ENCODE measurements at places on chromosomes 6 and 20. TPM values are rescaled to one million over a fixed set of nuclear protein-coding genes. Genes with fewer than 3 reads are reported as not detected.

The BCAS1 gene
- total RNA-seq = under 0.01 TPM

The RUNX2 gene
- total RNA-seq = 13.1 TPM

The ERMARD gene
- total RNA-seq = 9.1 TPM

The ANKRD66 gene
- not detected for total RNA-seq

The PSMB9 gene
- total RNA-seq = 20.5 TPM

The HLA-DRB1 gene
- total RNA-seq = not detected

The HLA-DMB gene
- 4.2 TPM for total RNA-seq

The EPPIN gene
- total RNA-seq = not detected

The FABP7 gene
- total RNA-seq = not detected

GRCh38 chr6:136790411-136791295 lies 1.6 kb downstream of the MAP3K5 start:
- no peak for DNase-seq

GRCh38 chr20:57308451-57309271 lies 20.9 kb upstream of the SPO11 start:
- no peak for DNase-seq

DNA sequence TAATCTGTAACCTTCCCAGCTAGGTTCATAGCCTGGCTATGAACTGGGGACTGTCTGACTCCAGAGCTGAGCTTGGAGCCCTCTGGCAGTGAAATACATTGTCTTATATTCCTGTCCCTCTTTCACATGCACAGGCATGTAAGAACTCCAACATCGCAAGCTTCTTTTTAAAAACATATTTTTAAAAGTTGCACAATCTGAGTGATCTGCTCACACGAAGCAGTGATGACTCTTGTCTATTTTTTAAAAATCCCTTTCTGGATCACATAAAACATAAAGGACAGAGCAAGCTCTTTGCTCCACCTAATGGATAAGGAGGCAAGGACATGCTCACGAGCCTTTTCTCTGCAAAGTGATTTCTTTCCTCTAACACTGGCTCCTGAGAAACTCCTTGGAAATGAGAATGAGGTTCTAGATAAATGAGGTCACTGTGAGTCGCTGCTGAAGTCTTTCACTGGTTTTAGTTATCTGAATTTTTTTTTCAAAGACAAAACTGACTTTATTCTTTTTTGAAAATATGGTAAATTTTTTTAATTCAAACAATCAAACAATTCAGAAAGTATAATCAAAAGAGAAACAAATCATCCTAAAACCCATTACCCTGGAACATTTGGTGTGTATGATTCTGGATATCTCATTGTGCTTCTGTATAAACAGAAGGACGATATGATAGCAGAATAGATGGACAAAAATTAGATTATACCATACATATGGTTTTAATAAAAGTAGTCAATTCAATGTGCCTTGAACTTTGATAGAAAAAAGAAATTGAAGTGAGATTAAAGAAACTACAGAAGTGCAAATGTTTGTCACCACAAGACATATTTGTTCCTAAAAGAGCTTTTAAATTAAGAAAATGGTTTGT lies 30.8 kb downstream of the IL20RA start:
- no peak for DNase-seq

DNA sequence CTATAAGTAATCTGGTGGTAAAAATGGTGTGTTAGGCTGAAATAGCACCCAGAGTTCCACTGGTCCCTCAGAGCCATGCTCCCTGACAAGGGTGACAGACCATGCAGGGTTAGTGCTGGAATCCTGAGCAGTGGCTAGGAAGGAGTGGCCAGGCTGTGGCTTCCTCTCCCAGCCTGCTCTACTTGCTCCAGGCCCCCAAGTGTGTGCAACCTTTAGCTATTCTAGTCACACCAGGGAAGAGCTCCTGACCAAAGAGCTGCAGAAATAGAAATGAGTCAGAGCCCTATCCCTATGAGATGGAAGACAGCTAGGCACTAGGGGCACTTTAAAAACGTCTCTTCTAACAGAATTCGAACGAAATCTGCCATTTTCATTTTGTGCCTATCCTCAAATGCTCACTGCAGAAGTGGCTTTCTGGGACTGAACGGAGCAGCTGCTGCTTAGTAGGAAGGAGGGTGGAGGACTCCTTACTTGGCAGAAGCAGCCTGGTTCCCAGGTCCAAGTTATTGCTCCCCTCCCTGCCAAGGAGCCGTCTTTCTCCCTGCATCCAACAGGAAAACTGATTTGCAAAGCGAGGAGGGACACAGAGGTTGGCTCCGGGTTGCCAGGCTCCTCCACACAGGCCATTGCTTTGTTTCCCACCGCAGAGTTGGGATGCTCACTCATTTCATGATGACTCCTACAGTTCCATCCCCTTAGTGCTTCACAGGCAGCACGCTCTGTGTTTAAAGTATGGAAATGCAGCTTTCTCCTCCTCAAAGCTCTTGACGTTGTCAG lies 754.5 kb downstream of the C6orf118 start:
- no peak for DNase-seq

GRCh38 chr6:79656134-79656533 lies 25.0 kb downstream of the SH3BGRL2 start:
- DNase-seq = no peak

DNA sequence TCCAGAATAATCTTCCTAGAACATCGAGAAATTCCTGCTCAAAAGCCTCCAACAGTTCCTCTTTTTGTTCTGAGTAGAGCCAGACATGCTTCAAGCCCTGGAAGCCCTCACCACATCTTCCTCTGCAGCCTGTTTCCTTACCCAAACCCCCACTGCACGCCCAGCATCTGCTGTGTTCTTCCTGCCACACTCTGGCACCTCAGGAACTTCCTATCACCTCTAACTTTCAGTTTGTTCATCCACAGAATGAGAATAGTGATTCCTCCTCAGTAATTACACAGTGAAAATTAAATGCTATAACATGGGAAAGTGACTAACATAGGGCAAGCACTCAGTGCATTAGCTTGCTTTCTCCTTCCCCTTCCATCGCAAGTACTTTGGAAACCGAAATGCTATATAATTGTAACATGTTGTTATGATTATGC lies 26.3 kb downstream of the C6orf89 start:
- no peak for DNase-seq

DNA sequence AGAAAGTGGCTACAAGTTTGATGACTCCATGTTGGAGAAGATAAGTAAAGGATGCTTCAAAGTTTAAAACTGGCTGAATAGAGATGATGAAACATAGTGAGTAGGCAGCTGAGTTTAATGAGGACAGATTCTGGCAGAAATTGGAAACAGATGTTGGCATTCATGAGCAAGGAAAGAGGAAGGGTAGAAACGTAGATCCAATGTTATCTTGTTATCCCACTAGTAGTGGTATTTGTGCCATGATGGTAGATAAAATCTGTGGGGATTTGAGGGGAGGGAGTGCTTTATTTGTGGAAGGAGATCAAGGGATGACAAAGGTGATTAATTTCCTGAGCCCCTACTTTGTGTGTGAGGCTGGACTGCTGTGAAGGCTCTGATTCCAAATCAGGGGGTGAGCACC lies 69.5 kb downstream of the MRAP2 start:
- no peak for DNase-seq

DNA sequence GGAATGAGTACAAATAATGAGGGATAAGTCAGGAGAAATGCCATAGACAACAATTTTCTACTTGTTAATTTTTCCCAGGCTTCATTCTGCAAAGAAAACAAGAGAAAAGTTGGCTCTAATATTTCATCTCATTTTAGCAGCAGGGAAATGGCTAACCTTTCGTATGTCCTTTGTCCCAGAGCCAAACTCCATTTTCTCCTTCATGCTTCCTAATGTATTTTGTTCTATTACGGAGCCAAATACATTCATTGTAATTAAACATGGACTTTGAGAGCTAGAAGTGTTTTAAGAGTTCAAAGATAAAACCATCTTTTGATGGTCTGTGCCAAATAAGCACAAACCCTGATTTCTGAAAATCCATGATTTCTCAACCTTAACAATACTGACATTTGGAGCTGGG lies 136.9 kb downstream of the PTCHD4 start:
- no peak for DNase-seq

- DNase-seq = no peak
Measured at GRCh38 chr6:45699663-45700062, 316.0 kb downstream of the CLIC5 start.

- no peak for DNase-seq
Measured at GRCh38 chr6:30325873-30326525, 728 bp upstream of the TRIM39 start.

- no peak for DNase-seq
Measured at GRCh38 chr6:89204096-89204495, 13.1 kb downstream of the GABRR1 start.

DNA sequence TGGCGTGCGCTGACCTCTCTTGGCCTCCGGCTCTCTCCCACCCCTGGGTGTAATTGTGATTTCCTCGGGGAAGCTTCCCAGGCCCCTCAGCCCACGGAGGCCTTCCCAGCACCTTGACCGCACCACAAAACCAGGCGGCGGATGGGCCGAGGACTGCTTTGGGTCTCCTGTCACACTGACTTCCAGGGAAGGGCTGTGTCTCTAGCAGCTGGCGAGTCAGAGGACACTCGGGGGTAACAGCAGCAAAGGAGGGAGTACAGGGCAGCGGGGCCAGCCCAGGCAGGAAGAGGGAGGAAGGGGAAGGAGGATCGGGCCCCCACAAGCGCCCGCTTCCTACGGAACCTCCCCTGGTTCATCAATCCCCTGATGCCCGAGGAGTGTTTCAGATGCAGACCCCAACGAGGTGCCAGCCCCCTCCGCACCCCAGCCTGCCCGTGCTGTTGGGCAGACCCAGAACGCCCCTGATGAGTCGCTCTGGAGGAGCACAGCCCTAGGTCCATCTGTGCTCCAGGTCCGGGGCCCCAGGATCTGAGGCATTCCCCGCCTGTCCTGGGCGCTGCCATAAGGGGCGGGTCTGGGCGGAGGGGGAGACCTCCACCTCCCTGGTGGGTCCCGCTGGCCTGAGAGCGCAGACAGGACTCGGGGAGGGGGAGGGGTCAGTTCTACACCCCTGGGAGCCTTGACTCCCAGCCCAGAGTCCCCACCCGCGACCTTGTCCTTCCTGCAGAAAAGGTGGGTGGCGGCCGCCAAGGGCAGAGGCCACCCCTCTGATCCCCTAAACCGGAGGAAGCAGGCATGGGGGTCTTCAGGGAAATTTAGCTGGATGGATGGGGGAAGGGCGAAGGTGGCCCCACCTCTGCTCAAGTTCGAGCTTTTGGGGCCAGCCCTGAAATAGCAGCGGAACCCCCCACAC lies 956 bp downstream of the CHRNA4 start:
- DNase-seq = no peak

DNA sequence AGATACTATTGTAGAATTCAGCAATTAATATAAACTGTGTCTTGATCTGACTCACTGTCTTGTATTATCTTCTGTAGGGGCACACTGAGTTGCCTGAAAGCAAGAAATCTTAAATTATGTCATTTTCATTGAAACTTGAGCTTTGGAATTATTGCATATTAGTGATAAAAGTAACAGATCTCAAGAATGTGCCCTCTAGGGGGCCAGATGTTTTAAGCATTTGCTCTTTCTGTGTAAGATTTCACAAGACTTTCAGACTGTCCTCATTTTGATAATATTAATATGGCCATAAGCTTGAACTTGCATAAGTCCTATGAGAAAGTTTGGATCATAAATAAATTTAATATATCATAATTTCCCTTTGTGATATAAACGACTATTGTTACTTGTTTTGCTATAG lies 55.5 kb upstream of the MYO6 start:
- DNase-seq = no peak

GRCh38 chr6:11767458-11767857 lies 11.1 kb downstream of the ADTRP start:
- DNase-seq = no peak

DNA sequence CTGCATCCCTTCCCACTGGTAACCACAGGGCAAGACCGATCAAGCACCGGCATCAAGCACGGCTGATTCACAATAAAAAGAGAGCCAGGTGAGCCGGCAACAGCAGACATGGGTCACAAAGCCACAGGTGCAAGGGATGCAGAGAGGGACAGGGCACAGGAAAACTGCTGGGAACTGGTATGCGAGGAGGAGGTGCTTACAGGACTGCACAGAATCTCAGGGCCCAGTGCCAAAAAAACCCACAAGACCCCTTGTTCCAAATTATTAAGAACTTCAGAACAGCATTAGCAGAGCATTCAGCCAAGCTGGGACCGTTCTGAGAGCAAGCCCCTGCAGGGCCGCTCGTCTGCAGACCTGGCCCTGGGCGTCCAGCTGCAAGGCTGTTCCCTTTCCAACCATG lies 35.4 kb downstream of the BFSP1 start:
- DNase-seq = no peak

DNA sequence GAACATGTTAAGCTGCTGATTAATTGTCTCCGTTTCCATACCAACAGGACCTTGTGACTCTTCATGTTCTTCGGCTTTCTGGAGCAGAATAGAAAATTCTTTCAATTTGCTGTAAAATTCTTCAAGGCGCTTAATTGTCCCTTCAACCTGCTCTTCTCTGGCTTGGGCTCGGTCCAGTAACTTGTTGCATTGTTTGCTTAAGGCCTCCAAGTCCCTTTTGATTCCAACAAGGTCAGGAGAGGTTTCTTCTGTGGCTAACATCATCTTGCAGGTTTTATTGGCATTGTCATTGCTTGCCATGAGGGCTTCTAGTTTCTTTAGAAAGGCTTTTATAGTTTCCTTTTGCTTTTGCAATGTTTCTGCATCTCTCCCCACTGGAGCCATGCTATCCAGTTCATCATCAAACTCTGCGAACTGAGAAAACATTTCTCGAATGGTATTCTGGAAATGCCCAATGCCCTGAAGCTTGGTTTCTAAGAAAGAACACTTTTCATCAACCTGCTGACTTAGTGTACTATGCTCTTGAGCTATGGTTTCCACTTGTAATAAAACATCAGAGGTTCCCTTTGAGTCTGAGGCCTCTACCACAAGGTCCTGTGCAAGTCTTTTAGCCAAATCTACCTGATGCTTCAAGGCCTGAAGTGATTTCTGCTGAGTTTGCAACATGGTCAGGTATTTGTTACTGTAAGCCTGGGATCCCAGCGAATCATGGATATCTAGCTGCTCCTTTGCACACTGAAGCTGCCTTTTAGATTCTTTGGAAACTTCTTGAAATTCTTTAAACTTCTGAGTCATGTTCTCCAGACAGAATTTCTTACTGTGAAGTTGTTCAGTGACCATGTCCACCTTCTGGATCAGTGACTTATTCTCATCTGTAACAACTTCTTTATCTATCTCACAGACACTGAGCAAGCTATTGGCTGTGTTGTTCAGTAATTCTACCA lies 90.2 kb downstream of the DST start:
- DNase-seq = peak; percentile 94

GRCh38 chr6:135305684-135306083 lies 124.6 kb downstream of the MYB start:
- DNase-seq = no peak

DNA sequence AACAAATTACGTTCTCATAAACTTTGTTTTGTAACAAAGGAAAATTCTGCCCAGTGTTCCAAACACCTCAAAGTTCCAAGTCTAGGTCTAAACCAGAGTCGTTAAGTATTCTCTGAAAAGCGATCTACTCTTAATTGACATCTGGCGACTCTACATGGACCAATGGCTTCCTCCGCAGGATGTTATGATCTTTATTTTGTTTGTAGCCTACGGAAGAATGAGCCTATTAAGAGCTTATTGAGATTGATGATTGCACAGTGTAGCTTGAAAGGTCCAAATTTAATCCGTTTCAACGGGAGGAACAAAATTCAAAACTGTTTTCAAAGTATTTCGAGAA lies 61.1 kb downstream of the FAM217A start:
- DNase-seq = peak; percentile 15

- no peak for DNase-seq
Measured at GRCh38 chr6:4979426-4979825, 24.4 kb downstream of the RPP40 start.

All from epithelial cell of proximal tubule (primary cell).